Fibroblast of upper back skin (primary cell): ENCODE measurements at places on chromosomes 5 and 9.

- DNase-seq, result peak; percentile 84
Measured at GRCh38 chr9:114385397-114386181, 2.2 kb downstream of the AKNA start.

GRCh38 chr5:82815871-82816270 is 261.3 kb downstream of the TMEM167A start:
- no peak for DNase-seq

DNA sequence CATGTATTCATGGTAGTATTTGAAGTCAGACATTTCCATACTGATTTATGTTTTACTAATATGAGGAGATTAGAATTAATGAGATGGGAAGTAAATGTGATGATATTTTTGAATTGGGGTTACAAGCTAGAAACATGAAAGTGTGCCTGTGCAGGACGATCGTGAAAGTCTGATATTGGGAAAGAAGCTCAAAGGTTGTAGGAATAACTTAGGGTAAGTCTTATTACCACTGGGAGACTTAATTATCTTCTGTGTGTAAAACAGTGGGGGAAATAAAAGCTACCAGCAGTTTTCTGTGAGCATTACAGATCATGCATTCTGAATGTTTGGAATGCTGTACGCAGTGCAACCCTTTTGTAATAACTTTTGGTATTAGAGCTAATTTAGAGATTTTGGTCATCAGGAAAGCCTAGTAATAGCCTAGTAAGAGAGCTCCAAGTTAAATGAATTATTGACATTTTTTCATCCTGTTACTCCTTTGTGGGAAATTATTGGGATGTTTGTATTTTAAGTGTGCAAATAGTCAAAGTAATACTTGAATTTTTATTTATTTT is 153.9 kb downstream of the PCSK5 start:
- peak; percentile 75 for DNase-seq

GRCh38 chr5:95770830-95771708 is 39.9 kb downstream of the RHOBTB3 start:
- DNase-seq, result no peak

- no peak for DNase-seq
Measured at GRCh38 chr5:16792598-16793275, 143.4 kb downstream of the MYO10 start.

DNA sequence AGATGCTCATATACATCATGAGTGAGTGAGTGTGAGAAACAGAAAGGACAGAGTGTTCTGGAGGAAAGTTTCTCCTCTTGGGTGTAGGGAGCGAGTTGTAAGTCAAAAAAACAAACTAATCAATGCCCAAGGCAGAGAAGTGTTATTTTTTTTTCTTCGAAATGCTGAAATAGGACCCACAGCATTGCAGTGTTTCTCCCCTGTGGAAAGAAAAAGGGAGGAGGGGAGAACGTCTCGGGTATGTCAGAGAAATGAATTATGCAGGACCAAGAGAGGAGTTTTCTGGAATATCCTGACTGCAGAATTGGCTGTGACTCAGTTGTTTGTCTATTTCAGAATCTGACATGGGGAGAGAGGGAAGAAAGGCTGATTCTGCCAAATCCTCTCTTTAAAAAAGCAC is 337.9 kb upstream of the RFX3 start:
- peak; percentile 80 for DNase-seq

DNA sequence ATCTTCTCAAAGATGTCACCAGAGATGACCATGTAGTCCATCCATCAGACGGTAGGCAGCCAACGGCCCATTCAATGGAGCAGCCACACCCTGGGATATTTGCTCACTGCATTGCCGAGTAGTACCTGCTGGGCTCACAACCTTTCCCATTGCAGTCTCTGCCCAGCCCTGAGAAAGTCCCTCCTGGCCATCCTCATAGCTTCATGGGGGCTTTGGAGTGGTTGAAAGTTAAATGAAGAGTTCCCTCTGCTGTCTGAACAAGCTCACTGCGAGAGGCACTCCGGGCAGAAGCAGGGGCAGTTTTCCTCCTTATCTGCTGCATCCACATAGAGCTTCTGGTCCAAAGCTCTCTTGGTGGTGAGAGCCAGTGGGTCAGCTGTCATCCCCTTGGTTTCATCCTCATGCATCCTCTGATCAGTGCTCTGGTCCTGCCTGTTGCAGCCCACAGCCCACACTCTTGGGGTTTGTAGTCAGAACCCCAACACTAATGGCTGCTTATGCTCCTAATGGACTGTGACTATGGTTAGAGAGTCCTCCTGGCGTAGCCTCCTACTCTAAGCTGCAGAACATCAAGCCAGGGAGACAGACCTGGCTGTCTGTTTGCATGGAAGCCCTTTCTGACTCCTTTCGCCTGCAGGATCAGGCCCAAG is 23.3 kb downstream of the TNFSF8 start:
- peak; percentile 68 for DNase-seq

GRCh38 chr5:136155761-136156160 is 23.1 kb downstream of the SMAD5 start:
- DNase-seq, result peak; percentile 13

DNA sequence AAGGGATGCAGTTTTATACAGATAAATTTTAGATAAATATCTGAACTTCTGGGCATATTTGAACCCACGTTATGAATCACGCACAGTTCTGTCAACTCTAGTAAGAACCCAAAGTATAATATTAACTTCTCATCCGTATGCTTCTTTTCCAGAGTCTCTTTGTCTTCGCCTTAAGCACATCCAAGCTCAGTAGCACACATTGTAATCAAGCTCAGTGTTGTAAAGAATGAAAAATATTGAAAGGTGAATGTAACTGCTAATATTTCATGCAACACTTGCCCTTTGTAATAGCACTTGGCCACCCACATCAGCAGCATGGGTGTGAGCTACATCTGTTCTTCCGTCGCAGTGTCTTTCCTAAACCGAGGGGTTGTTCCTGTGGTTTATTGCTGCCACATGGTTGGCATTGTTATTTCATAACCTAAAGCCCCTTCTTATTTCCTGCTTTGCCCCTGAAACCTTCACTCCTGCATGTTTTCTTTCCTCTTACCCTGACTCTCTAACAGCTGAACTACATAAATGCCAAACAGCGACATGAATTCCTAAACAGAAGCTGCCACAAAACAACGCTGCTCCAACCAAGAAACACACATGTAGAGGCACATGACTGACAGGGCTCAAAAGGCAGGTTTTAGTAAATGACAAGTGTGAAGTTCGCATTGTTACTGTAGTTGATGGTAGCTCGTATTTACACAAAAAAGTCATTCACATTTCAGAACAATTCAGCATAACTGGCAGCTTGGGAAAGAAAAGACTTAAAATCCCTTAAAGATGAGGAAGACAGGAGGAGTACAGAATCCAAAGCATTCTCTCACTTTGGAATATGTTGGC is 190.1 kb upstream of the MEF2C start:
- DNase-seq, result no peak

- no peak for DNase-seq
Measured at GRCh38 chr9:135471791-135472640, 7.6 kb upstream of the PPP1R26 start.

- DNase-seq, result no peak
Measured at GRCh38 chr5:11385901-11386293, 518.3 kb downstream of the CTNND2 start.

GRCh38 chr5:149667084-149667828 is 62.9 kb upstream of the PPARGC1B start:
- peak; percentile 12 for DNase-seq

GRCh38 chr5:40405996-40406740 is 273.5 kb upstream of the PTGER4 start:
- DNase-seq, result no peak

DNA sequence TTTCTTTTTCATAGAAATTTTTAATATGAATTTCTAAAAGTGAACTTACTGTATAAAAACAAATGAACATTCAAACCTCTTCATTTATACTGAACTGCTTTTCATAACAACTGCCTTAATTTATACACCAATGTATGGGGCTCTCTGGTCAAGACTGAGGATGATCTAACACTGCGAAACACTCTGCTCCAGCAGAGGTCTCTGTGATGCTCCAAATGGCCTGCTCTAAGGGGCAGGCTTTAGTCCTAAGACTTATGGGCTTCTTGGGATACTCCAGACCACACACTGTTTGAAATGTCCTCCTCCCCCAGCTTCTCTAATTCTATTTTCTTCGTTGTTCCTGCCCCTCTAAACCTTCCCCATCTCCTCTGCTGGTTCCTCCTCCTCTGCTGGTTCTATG is 58.5 kb downstream of the LIFR start:
- peak; percentile 35 for DNase-seq

- DNase-seq, result peak; percentile 29
Measured at GRCh38 chr9:80866576-80867227, 822.6 kb downstream of the TLE1 start.
